BJ (cell line): ENCODE measurements at places on chromosomes 1 and 21. TPM values are rescaled to one million over a fixed set of nuclear protein-coding genes. Genes with fewer than 3 reads are reported as not detected.
A peak's percentile ranks its signal among the peaks of the same experiment; 100 is the strongest.

DNA sequence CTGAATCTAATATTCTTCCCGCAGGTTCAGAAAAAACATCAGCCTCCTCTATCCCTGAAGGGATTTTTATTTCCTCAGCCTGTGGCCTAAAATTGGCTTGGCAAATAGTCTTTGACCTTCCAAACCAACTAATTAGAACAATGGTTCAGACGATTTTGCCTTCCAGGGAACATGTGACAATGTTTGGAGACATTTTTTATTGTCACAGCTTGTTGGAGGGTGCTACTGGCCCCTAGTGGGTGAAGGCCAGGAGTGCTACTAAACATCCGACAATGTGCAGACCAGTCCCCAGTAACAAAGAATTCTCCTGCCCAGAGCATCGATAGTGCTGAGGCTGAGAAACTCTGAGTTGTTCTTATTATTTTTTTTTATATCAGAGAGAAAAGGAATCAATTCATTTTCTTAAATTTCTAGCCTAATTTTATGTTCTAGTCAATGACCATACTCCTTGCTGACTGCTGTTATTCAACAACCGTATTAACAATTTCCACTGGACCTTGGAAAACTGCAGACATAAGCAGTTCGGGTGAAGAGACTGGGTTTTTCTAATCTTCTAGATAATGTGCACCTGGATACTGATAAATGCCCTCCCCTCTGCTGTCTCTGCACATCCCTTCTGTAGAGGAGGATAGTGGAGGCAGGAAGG lies 280.7 kb downstream of the LMX1A start:
- DNase-seq, result no peak

- DNase-seq, result no peak
Measured at GRCh38 chr1:61447968-61448430, 276.9 kb downstream of the TM2D1 start.

DNA sequence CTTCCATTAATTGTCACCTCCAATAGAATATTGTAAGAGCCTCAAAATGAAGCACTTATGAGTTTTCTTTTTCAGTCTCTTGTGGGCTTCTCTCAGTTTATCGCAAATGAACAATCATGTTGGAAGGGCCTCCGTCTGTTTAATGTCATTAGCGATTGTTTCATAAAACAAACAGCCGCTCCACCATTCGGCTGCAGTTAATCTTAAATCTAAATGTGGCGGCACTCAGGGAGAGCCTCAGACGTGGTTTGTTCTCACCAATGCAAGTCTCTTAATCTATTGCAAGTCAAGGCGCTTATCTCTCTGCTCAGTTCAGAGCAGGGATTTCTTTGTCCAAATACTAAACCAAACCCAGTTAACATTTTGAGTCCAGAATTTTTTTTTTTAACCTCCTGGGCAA lies 34.9 kb upstream of the ESRRG start:
- no peak for DNase-seq

DNA sequence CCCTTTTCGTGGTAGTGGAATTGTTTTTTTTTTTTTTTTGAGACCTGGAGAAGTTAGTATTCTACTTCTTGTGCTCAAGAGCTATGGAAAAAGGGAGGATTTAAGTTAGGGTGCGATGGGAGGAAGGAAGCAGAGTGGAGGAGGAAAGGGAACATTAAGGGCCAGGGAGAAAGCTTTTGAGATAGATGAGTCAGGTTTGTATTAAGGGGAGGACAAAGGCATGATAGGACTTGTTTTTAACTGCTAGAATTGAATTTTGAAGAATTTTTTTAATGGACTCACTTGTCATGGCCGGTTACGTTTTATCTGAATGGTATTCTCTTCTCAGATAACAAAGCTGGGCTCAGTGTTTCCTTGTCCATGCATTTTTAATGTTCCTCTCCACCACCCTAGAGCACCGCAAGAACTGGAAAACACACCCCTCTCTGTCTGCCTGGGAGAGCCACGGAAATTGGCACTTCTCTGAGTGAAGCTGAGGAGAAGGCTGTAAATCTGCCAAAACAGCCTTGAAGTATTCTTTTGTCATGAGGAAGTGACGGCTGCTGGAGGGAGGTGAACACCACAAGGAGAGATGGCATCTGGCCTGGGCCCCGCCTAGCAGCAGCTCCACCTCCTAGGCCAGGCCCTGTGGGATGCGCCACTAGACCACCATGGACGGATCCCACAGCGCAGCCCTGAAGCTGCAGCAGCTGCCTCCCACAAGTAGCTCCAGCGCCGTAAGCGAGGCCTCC lies 3.5 kb downstream of the NIPAL3 start:
- no peak for DNase-seq

DNA sequence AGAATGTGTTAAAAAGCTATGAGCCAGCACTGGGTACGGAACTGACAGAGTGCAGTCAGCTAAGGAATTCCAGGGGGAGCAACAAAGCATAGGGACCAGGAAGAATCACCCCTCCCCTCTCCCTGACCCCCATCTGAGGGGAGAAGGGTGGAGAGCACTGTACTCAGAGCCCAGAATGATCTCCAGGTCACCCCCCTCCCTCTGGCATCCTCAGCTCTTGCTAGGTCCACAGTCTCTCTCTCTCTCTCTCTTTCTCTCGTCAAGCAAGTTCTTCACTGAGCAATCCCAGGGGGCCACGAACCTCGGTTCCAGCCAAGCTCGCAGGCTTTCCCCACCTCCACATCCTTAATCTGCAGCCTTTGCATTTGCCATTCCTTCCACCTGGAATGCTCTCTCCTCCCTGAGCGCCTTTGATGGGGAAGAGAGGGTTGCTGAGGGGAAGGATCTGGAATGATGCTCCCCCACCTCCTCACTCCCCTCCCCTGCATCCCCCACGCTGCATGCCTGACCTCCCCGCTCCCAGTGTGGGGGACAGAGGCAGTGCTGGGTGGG lies 6.7 kb upstream of the WASF2 start:
- no peak for DNase-seq

DNA sequence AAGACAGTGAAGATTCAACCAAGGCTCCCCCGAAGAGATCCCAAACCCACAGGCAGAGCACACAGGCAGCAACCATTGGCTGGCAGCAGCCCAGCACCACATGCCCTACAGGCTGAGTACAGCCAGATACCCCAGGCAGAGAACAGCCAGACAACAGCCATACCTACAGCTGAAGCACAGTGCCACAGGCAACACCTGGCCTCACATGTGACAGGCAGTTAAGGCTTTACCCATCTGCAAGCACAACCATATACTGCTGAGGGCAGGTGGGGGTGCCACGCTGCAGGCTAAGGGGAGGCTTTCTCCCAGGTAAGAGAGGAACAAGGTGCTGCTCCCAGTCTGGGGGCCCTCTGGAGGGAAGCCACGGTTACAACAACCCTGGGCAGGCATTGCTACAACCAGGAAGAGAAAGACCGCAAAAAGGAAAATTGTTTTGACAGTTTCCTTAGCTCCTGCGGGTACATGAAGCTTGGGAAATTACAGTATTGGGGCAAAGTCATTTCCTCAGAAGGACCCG lies 12.3 kb downstream of the CHIT1 start:
- no peak for DNase-seq

DNA sequence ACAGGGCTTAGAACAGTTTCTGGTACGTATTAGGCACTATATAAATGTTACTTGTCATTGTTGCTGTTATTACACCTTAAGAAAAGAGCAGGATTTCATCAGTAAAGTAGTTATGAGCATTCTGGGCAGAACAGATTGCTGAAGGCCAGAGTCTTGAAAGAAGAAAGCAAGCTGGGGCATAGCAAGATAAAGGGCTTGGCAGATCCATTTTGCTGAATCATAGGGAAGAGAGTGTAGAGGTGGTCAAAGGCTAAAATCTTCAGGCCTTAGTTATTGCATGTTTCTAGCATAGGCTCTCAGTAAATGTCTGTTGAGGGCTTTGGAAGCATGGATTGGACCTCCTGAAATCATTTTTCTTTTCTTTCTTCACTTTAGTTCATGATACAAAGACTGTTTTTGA lies 67.5 kb downstream of the PLA2G4A start:
- no peak for DNase-seq

DNA sequence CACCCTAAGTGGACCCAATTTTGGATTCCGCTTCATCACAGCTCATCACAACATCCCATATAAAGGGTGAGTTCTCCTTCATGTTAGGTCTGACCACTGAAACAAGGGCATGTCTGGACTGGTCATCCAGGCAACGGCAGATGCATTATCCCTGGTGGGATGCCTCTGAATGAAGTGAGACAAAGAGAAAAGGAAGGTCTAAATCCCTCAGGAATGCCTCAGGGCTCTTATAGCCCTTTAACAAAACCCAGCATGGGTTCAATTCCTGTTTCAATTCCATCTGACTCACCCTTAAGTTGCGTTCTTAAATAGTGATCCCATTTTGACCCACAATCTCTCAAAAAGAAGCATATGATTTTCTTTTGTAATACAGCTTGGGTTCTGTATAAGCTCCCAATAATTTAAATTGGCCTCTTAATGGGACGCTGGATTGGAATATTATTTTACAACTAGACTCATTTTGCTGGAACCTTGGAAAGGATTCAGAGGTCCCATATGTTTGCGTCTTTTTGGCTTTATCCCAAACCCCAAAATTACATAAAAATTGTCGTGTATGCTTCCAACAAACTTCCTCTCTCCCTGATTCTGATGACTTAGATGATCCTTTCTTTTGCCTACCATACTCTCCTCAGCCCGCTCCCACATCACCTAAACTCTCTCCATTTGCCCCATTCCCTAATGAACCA lies 287.4 kb upstream of the ZP4 start:
- no peak for DNase-seq

- DNase-seq, result no peak
Measured at GRCh38 chr1:95415146-95415545, 181.1 kb downstream of the RWDD3 start.

DNA sequence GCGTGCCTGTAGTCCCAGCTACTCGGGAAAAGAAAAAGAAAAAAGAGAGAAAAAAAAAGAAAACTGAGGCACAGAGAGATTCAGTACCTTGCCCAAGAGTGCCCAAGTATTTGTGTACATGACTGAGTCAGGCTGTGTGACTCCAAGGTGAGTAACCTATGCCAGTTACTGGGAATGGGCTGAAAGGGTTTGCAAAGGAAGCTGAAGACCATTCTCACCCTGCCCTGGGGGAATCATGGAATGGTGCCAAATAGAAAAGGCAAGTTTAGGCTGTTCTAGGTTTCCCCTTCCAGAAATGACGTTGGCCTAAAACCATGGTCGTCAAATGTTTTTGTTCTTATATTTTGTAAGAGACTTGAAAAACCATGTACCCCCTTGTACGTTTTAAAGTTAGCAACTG lies 37.9 kb upstream of the LRIG2 start:
- no peak for DNase-seq

- no peak for DNase-seq
Measured at GRCh38 chr1:66175098-66175497, 358.9 kb upstream of the SGIP1 start.

- DNase-seq, result no peak
Measured at GRCh38 chr1:109653306-109653705, 2.6 kb upstream of the GSTM4 start.

- DNase-seq, result no peak
Measured at GRCh38 chr1:244836135-244836521, 670 bp downstream of the COX20 start.

- no peak for DNase-seq
Measured at GRCh38 chr1:90133133-90133532, 138.2 kb downstream of the ZNF326 start.

- DNase-seq, result peak; percentile 82
Measured at GRCh38 chr1:234544087-234544579, 65.2 kb upstream of the TARBP1 start.

GRCh38 chr1:108129999-108130398 lies 70.1 kb downstream of the SLC25A24 start:
- DNase-seq, result no peak

DNA sequence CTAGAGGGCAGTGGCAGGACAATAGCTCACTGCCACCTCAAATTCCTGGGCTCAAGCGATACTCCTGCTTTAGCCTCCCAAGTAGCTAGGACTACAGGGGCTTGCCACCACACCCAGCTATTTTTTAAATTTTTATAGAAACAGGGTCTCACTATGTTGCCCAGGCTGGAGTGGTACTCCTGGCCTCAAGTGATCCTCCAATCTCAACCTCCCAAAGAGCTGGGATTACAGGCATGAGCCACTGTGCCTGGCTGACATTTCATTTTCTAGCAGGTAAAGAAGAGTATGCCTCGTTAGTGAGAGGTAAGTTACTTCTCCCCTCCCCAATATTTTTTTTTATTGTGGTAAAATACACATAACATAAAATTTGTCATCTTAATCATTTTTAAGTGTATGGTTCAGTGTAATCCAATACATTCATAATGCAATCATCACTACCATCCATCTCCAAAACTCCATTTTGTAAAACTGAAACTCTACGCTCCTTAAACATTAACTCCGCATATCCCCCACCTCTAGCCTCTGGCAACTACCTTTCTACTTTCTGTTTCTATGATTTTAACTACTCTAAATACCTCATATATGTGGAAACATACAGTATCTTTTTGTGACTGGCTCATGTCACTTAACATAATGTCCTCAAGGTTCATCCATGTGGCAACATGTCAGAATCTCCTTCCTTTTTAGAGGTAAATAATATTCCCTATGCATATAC lies 22.4 kb downstream of the ZZZ3 start:
- no peak for DNase-seq

DNA sequence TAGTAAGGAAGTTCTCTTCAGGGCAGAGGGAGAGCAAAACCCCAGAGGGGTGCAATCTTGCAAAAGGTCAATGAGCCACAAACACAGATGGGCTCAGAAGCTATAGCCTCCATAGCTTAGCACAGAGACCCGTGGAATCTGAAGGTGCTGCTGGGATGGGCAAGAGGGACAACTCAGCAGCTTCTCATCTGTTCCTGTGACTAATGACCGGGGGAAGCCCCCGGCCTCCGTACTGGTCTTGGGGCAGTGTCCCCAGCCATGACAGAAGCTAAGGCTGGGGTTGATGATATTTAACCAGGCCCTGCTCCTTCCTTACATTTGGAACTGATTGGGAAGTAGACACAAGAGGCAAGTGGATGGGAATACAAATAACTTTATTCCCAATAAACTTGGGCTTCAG lies 19.1 kb downstream of the EXOC8 start:
- DNase-seq, result no peak

DNA sequence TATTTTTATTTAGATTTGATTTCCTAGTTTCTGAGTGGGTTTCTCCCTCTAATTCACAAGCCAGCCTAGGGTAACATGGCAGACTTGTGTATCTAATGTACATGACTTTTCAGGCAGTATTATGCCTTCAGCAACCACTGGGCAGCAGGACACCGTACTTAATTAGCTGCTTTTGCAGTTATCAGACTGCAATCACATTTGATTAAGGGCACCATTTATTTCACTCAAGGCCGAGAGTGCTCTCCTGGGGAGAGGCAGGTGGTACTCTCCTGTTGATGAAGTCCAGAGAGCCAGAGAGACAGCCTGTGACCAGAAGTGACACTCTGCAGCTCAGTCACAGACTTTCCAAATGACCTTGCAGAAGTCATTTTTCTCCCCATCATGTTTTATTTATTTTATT lies 18.7 kb downstream of the CYYR1 start:
- no peak for DNase-seq

- no peak for DNase-seq
Measured at GRCh38 chr1:178898401-178898800, 27.5 kb upstream of the ANGPTL1 start.

Gene PGLYRP3
- not detected in 2 replicates for polyA plus RNA-seq

Gene NTNG1
- 3.3 and 4.6 TPM in 2 replicates for polyA plus RNA-seq

Gene TNFRSF9
- polyA plus RNA-seq, result not detected in 2 replicates

Gene LDLRAD2
- 0.02 TPM in 1 of 2 replicates, not detected in the other for polyA plus RNA-seq

Gene SYNC
- 57.3 and 60.5 TPM in 2 replicates for polyA plus RNA-seq

Gene OR6N1
- not detected in 2 replicates for polyA plus RNA-seq

Gene MX2
- polyA plus RNA-seq, result 4.1 and 5.1 TPM in 2 replicates

Gene ACTL8
- 0.07 TPM in 2 replicates for polyA plus RNA-seq

Gene ANXA9
- 0.07 and 0.21 TPM in 2 replicates for polyA plus RNA-seq
